ENCODE measurements at places on chromosomes 7 and 10. TPM values are rescaled to one million over a fixed set of nuclear protein-coding genes. Genes with fewer than 3 reads are reported as not detected.

GRCh38 chr7:142881586-142882337 lies 3.8 kb downstream of the TRPV6 start:
- no peak for DNase-seq

Gene ANXA8
- 4.1 TPM for total RNA-seq

GRCh38 chr7:44108768-44109750 lies 4.9 kb downstream of the AEBP1 start:
- no peak for DNase-seq

Gene MYO3A
- not detected for total RNA-seq

Gene EPO
- total RNA-seq = not detected

Gene C10orf62
- total RNA-seq = not detected

GRCh38 chr10:133277993-133278576 lies 1.4 kb upstream of the ADAM8 start:
- no peak for DNase-seq

All from left cardiac atrium (tissue), 4 donors.